ENCODE measurements at places on chromosomes 5 and 9.

DNA sequence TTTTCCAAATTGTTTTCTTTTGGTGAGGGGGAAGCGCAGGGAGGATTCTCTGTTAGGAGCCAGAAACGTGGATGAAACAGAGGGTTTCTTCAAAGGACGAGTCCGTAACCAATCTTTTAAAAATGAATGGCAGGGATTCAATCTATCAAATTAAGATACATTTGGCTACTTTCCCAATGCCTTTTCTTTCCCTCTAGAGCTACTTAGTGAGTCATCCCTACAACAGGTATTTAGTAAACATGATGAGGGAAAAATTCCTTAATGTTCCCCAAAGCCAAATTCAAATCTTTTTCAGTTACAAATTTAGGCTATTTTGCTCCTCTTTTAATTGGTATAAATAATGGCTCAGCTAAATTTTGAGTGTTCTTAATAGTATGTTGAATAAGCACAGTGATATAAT lies 366.4 kb upstream of the RIOK2 start:
- DNase-seq: no peak

- no peak for DNase-seq
Observed at GRCh38 chr9:115640887-115641286, 512.7 kb upstream of the PAPPA start.

GRCh38 chr5:93612855-93613243 lies 29.8 kb downstream of the NR2F1 start:
- no peak for DNase-seq

DNA sequence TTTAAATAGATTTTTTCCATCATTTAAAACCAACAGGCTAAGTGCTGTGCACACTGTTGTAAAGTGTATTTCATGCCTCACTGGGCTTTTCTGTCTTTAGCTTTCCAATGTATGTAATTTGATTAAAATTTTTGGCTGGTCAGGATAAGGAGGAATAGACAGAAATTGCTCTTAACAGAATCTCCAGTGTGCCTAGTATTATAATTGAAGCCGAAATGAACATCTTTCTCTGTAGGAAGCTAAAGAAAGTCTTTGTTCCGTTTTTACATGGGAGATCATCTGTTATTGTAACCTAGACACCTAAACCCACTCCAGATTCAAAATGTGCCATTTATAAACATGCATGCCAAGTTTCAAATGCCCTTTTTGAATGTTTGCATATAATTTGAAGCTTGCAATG lies 54.5 kb upstream of the SMIM15 start:
- DNase-seq: no peak

GRCh38 chr5:177300236-177300880 lies 3.2 kb downstream of the RAB24 start:
- DNase-seq: no peak

DNA sequence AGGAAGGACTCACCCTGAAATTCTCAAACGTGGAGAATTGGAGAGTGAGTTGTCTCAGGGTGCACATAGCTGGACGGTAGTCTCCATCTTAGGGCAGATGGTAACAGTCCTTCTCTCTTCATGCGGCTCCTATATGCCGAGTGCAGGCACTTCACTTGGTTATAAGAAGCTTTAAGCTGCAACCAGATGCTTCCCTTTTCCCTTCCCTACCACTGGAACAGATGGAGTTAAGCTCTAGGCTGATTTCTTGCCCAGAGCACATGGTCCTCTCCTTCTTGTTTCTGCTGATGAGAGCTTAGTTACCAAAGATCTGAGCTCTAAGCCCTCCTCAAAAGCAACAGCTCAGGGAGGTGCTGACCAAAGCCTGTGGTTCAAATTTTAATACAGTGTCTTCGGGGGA lies 355.7 kb downstream of the ARHGEF28 start:
- DNase-seq: no peak

- no peak for DNase-seq
Observed at GRCh38 chr9:94805051-94805489, 78.6 kb downstream of the AOPEP start.

DNA sequence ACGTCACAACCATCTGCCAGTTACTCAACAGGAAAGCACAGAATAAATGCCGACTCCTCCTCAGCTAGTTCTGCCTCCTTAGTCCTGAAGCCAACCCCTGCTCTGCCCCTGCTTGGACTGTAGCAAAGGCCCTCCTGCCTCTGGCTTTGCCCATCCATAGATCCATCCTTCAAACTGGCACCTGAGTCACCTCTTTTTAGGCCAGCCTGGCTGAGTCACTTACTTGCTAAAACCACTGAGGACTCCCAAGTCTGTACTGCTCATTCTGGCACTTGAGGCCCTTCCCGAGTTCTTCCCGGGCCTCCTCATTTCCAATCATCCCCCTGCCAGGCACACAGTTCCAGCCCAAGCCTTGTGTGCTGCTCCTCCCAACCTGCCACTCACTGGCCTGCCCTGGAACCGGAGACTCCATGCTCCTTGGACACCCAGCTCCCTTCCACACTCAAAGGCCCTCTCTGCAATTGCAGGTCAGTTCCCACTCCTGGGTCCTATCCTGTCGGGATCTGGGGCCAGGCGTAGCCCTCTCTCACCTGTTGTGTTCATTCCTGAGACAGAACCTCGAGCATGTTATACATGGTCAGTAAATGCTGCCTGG lies 220.1 kb downstream of the DAB2IP start:
- DNase-seq: peak; percentile 36

DNA sequence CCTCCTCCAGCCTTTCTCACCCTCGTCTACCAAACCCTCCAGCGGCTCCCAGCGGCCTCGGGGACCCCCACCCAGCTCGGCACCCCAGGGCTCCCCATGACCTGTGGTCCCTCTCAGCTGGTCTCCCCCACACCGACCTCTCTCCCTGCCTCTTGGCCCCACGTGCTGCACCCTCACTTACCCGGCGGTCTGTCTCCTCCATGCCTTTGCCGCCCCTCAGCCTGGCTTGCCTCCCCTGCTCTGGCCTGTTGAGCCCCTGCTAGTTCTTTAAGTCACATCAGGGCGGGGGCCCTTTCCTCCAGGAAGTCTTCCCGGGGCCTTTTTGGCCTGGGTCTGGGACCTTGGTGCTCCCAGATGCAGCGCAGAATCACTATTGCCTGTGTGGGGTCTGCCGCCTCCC lies 81.5 kb downstream of the LMX1B start:
- no peak for DNase-seq

DNA sequence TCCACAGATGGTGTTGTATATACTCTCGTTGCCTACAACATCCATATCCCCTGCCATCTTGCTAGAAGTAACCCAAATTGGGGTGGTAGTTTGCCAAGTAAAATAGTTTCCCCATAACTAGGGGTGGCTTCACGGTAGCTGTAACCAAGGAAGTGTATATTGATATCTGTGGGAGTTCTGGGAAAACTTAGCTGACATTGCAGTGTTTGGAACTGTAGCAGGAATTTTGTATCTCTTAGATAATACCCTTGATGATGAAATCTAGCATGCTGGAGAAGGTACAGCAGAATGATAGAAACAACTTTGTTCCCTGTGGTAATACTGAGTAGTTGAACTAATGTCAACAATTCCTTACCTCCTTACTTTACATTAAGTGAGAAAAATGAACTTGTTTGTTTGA lies 29.8 kb downstream of the FBXL7 start:
- DNase-seq: no peak

Measured in T1000 (cell line).